ENCODE measurements at places on chromosomes 7 and 10. TPM values are rescaled to one million over a fixed set of nuclear protein-coding genes. Genes with fewer than 3 reads are reported as not detected.

Gene CYP2C18
- not detected for total RNA-seq

Gene PON1
- not detected for total RNA-seq

Gene ZNHIT1
- 94.3 TPM for total RNA-seq

Gene ZRANB1
- total RNA-seq = 24.1 TPM

Gene CACNA2D1
- 49.0 TPM for total RNA-seq

Gene PLPP4
- 11.0 TPM for total RNA-seq

Gene DNAJB12
- 29.6 TPM for total RNA-seq

Gene CLDN3
- total RNA-seq = 0.09 TPM

Gene SPDYE11
- not detected for total RNA-seq

Gene PRTFDC1
- 6.5 TPM for total RNA-seq

Data from endothelial cell of coronary artery (primary cell).